ENCODE measurements at places on chromosomes 3 and 15.

DNA sequence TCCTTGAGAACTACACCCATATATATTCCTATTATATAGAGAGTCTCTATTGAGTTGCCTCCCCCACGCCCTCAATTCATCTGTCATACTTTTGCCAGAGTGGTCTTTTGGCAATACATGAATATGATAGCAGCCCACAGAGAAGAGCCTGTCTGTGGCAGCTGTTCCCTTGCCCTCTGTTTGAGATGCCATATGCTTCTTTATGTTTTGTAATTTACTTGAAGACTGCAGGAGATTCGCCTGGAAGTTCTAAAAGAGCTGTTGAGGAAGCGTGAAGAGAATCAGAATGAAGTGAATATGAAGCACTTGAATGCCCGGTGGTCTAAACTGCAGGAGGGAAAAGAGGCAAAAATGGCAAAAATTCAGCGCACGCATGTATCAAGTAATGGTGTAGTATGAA is 27.2 kb downstream of the CFAP91 start:
- H3K4me3 ChIP-seq = no peak overlapping the region
- DNase-seq = no peak
- H3K27me3 ChIP-seq = no peaks in the 10 kb centered on the region
- H3K4me1 ChIP-seq = no peaks in the 10 kb centered on the region
- H3K36me3 ChIP-seq = no peaks in the 10 kb centered on the region

- H3K4me3 ChIP-seq = peak overlapping the region; percentile 18
- H3K27me3 ChIP-seq = peaks cover 80% of the 10 kb centered on the region
- H3K4me1 ChIP-seq = peaks cover 16% of the 10 kb centered on the region
- H3K27ac ChIP-seq = no peak overlapping the region
- no peaks in the 10 kb centered on the region for H3K36me3 ChIP-seq
- DNase-seq = no peak
These were observed 591 bp downstream of the PROK2 start for GRCh38 chr3:71784201-71784913.

GRCh38 chr3:125437631-125438435 is 62.7 kb upstream of the ZNF148 start:
- H3K27ac ChIP-seq = no peak overlapping the region
- no peak for DNase-seq
- H3K36me3 ChIP-seq = no peaks in the 10 kb centered on the region
- no peak overlapping the region for H3K4me3 ChIP-seq
- H3K27me3 ChIP-seq = no peaks in the 10 kb centered on the region

DNA sequence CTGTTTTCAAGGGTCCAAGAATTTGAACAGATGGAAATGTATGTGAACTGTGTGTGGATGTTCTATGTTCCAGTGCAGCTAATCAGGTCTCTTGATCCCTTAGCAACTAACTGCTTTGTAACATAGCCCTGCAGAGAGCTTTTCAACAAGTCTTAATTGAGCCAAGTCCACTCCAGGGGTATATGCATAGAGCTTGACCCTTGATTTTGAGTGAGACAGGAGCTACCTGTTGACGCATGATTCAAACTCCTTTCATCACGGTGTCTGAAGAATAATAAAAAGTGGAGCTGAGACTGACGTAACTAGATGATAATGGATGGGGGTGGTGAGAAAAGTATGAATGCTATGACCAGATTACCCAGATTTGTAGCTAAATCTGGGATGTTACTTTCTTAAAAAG is 93.3 kb upstream of the CCDC54 start:
- no peaks in the 10 kb centered on the region for H3K27me3 ChIP-seq
- DNase-seq = no peak
- H3K4me1 ChIP-seq = no peaks in the 10 kb centered on the region
- H3K36me3 ChIP-seq = no peaks in the 10 kb centered on the region
- H3K27ac ChIP-seq = no peak overlapping the region

- DNase-seq = no peak
- peak overlapping the region; percentile 32 for H3K27ac ChIP-seq
- H3K4me1 ChIP-seq = no peaks in the 10 kb centered on the region
- H3K4me3 ChIP-seq = no peak overlapping the region
- H3K36me3 ChIP-seq = no peaks in the 10 kb centered on the region
These were observed 253.6 kb downstream of the MAGI1 start for GRCh38 chr3:65785065-65785645.

DNA sequence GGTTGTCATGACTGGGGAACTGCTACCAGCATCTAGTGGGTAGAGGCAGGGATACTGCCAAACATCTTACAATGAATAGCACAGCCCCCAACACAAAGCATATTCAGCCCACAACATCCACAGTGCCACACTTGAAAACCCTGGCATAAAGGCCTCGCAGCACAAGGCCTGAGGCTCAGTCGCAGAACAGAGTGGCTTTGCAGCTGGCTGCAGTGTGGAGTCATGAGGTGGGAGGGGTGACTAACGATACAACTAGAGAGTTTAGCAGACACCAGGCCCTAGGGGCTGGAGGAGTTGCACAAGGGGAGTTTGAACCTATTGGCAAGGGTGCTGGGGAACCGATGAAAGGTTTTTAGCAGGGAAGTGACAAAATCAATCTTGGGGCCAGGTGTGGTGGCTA is 32.1 kb downstream of the GRK7 start:
- no peaks in the 10 kb centered on the region for H3K36me3 ChIP-seq
- no peak for DNase-seq
- H3K4me3 ChIP-seq = no peak overlapping the region
- peaks cover 31% of the 10 kb centered on the region for H3K4me1 ChIP-seq
- H3K27ac ChIP-seq = no peak overlapping the region

DNA sequence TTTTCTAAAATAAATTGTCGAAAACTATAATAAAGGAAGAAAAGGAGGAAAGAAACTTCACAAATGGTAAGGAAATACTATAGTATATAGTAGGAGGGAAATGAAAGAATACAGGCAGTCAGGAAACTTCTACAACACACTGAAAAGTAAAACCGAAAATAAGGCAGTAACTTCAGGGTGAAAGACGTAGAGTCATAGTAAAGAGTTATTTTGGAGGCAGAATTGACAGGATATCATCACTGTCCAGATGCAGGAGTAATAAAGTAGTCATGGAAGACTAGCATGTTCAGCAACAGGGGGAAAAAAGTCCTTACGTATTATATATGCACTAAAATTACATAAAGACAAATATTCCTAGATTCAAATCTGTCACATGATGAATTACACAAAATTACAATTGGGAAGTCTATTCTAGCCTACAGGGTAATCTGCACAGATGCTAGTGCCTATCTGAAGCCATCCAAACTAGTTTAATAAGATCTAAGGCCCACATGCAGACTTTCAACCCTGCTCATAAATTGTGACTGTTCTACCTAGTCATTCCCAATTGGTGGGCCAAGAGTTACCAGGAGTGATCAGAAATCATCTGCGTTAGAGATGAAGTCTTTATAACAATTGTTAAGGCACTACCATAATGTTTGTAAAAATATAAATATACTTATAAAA is 14.0 kb downstream of the VPS13C start:
- H3K27me3 ChIP-seq = no peaks in the 10 kb centered on the region
- H3K27ac ChIP-seq = no peak overlapping the region
- H3K36me3 ChIP-seq = peaks cover 5% of the 10 kb centered on the region
- H3K4me1 ChIP-seq = peaks cover 7% of the 10 kb centered on the region
- H3K4me3 ChIP-seq = no peak overlapping the region

- H3K4me3 ChIP-seq = no peak overlapping the region
- peak overlapping the region; percentile 85 for H3K27ac ChIP-seq
- H3K4me1 ChIP-seq = no peaks in the 10 kb centered on the region
- no peaks in the 10 kb centered on the region for H3K27me3 ChIP-seq
These were observed 23.6 kb downstream of the CRTC3 start for GRCh38 chr15:90553248-90553745.

- H3K4me3 ChIP-seq = no peak overlapping the region
- no peak for DNase-seq
- H3K27ac ChIP-seq = no peak overlapping the region
- H3K4me1 ChIP-seq = no peaks in the 10 kb centered on the region
- no peaks in the 10 kb centered on the region for H3K27me3 ChIP-seq
These were observed 19.1 kb upstream of the XYLB start for GRCh38 chr3:38327335-38328009.

DNA sequence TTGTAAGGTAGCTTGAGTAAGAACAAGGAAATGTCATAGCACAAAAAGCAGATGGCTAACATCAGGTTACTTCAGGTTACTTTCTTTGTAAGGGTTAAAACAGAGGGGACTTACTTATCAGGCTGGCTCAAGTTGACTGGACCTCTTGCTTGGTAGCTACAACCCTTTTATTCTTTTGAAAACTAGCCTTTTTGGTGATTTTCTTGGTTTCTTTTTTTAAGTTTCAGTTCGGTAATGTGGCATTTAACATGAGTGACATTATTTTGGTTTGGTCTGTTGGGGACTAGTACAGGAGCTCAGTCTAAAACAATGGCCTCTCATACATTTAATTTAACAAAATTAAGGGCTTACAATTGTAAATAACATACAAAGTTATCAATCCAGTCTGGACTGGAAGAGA is 621.4 kb downstream of the OTOL1 start:
- H3K4me1 ChIP-seq = no peaks in the 10 kb centered on the region
- DNase-seq = no peak
- no peaks in the 10 kb centered on the region for H3K27me3 ChIP-seq
- H3K36me3 ChIP-seq = no peaks in the 10 kb centered on the region

DNA sequence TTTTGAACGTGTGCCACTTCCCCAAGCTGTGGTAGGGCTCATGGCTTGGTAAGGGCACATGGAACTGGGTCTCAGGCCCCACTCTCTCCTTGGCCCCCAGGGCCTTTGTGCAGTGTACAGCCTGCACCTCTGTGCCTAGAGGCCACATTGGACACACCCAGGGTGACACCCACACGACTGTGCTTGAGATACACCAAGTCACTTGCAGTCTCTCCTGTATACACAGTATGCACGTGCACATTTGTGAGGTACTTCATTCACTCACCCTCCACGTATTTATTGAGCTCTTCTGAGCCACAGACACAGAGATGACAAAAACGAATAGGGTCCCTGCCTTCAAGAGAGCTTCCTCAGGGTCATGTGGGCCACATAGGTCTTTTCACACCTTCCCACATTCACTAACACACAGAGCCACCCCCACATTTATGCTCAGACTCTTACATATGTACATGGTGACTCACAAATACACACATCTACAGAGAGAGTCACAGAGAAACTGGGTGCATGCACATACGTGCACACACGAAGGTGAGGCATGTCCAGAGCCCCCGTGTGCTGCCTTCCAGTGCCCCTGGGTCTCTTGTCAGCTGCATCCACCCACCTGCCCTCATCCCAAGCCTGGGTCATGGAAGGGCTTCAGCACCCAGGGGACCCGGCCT is 9.8 kb upstream of the TMEM115 start:
- no peaks in the 10 kb centered on the region for H3K36me3 ChIP-seq
- DNase-seq = no peak
- no peak overlapping the region for H3K27ac ChIP-seq
- no peaks in the 10 kb centered on the region for H3K27me3 ChIP-seq
- H3K4me3 ChIP-seq = no peak overlapping the region

GRCh38 chr3:167918686-167919085 is 177.0 kb downstream of the GOLIM4 start:
- H3K4me3 ChIP-seq = no peak overlapping the region
- no peaks in the 10 kb centered on the region for H3K27me3 ChIP-seq
- H3K36me3 ChIP-seq = no peaks in the 10 kb centered on the region
- no peaks in the 10 kb centered on the region for H3K4me1 ChIP-seq

- no peaks in the 10 kb centered on the region for H3K27me3 ChIP-seq
- no peak for DNase-seq
- H3K36me3 ChIP-seq = no peaks in the 10 kb centered on the region
- no peaks in the 10 kb centered on the region for H3K4me1 ChIP-seq
- H3K27ac ChIP-seq = no peak overlapping the region
- no peak overlapping the region for H3K4me3 ChIP-seq
These were observed 203.0 kb upstream of the SGO1 start for GRCh38 chr3:20388971-20389370.

DNA sequence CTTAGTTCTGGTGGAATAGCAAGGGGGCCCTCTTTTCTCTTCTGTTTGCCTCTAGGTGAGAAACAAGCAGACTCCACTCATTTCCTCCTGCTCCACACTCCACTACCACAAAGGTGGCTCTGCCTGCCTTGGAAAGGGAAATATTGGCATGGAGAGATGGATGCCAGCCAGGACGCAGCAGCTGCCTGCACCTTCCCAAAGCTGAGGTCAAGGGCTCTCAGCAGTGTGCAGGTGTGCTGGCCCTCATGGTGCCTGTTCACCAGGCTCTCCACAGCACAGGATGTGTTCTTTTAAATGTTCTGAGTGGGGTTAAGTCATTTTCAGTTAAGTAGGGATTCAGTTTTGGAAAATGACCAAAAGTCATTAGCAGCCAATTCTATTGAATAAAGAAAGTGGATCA is 211.2 kb upstream of the STRIT1 start:
- H3K4me1 ChIP-seq = no peaks in the 10 kb centered on the region
- no peaks in the 10 kb centered on the region for H3K36me3 ChIP-seq
- no peak for DNase-seq
- no peak overlapping the region for H3K27ac ChIP-seq
- H3K4me3 ChIP-seq = no peak overlapping the region

GRCh38 chr15:88661041-88661700 is 22.4 kb downstream of the ISG20 start:
- H3K27me3 ChIP-seq = no peaks in the 10 kb centered on the region
- H3K27ac ChIP-seq = peak overlapping the region; percentile 68
- no peak overlapping the region for H3K4me3 ChIP-seq
- H3K4me1 ChIP-seq = peaks cover 71% of the 10 kb centered on the region
- no peak for DNase-seq

GRCh38 chr15:47294765-47295259 is 422.5 kb upstream of the SEMA6D start:
- no peaks in the 10 kb centered on the region for H3K4me1 ChIP-seq
- no peaks in the 10 kb centered on the region for H3K36me3 ChIP-seq
- H3K27ac ChIP-seq = no peak overlapping the region

GRCh38 chr15:25439369-25439836 is 579 bp upstream of the UBE3A start:
- peak overlapping the region; percentile 100 for H3K27ac ChIP-seq
- H3K4me3 ChIP-seq = peak overlapping the region; percentile 99
- H3K4me1 ChIP-seq = peaks cover 18% of the 10 kb centered on the region

DNA sequence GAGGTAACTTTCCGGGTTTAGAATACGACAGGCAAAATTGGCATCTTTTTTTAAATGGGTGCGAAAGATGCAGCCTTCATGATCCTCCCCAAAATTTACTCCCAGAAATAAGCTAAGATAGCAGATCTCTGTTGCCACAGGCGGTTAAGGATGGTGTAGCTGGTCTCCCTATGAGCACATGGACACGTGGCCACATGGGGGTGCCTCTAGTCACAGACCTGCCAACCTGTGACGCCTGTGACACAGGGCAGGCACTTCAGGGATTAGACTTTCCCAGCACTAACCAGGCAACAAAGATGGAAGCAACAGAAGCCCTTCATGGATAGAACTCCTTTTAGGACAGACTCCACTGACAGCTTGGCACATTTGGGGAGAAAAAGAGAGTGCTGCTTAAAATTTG is 320.3 kb downstream of the THSD4 start:
- no peak overlapping the region for H3K4me3 ChIP-seq
- peak overlapping the region; percentile 47 for H3K27ac ChIP-seq
- no peak for DNase-seq

GRCh38 chr3:34865346-34865745 is 774.0 kb upstream of the ARPP21 start:
- DNase-seq = no peak
- H3K27ac ChIP-seq = no peak overlapping the region
- no peaks in the 10 kb centered on the region for H3K36me3 ChIP-seq
- H3K4me3 ChIP-seq = no peak overlapping the region
- H3K4me1 ChIP-seq = no peaks in the 10 kb centered on the region

GRCh38 chr3:102174832-102175374 is 259.9 kb upstream of the ZPLD1 start:
- no peaks in the 10 kb centered on the region for H3K27me3 ChIP-seq
- no peaks in the 10 kb centered on the region for H3K36me3 ChIP-seq
- H3K4me3 ChIP-seq = no peak overlapping the region
- peak overlapping the region; percentile 17 for H3K27ac ChIP-seq
- peaks cover 48% of the 10 kb centered on the region for H3K4me1 ChIP-seq

Measured in tibial artery (tissue), 4 donors.